ENCODE measurements at places on chromosomes 12 and 14.
A peak's percentile ranks its signal among the peaks of the same experiment; 100 is the strongest.

DNA sequence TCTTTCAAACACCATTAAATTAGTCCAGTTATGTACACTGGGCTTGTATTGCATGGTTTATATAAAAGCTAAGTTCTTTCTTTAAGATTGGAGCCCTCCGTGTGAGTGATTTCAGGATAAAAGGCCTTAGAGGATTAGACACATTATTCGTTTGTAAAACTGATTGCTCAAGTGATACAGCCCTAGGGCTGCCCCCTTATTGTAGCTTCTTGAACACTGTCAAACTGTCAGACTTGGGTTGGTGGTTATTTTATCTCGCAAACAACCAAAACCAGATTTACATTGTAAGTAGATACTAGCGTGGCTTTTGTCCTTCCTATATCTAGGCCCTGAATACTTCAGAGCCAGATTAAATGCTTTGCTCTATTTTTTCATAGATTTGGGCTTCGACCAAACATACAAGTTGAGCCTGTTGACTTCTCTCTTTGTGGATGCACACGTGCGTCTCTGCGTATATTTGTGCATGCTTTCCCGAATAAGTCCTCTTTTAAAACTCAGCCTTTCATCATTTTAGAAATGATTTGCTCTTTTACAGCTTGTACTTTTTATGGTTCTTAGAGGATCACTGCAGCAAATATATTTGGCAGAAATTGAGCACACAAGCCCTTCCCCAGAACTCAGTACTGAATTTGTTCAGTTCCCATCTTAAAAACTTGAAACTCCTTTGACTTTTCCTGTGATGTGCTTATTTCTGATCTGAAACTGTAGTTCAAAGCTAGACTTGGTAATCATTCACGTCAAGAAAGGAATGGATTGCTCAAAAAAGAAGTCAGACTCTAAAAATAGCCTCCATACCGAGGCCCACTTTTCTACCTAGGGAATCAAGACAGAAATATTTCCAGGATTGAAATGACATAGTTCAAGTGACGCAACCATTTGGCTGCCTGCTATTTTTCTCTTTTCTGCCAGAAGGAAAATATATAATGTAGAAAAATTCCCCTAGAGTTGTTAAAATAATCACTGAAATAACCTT is 129.5 kb downstream of the ETV6 start:
- no peak for DNase-seq

DNA sequence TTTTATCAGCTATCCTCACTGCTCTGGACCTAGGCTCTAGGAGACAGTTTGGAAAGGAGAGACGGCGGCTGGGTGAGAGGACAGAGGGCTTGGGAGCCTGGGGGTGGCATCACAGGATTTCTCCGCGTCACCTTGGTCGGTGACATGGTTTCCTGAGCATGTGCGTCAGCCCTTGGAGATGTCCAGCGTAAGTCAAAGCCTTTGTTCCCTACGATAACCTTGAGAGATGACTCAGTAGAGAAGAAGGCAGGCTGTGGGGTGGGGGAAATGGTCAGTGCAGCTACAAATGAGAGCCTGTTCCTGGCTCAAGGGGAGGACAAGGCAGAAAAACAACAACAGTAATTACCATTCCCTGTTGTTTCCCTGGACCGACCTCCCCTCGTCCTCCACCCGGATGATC is 90.2 kb upstream of the TBX3 start:
- no peak for DNase-seq

GRCh38 chr14:76761136-76761959 is at the start of gene VASH1:
Gene VASH1 (plus strand): TSS chr14:76761468. CDS start chr14:76762822, 1,354 bp downstream.
- DNase-seq, result no peak

DNA sequence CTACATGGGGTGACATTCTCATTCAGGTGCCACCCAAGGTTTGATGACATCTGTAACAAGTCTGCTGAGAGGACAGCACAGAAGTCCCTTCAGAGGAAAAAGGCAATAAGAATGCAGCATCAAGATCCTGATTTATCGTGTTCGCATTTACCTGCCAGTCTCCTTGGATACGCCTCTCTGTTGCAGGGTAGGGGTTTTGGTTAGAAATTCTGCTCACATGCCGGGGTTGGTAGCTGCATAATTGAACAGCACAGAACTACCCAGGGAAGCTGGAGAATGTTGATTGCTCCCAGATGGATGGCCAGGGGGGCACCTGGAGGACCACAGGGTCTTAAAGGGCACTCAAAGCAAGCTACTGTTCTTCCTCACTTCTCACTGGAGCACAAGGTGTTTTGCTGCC is 31.1 kb upstream of the CHST11 start:
- no peak for DNase-seq

- DNase-seq, result no peak
These were observed 103.7 kb downstream of the PRICKLE1 start for GRCh38 chr12:42485823-42486222.

- DNase-seq, result no peak
These were observed 438.3 kb upstream of the SEL1L start for GRCh38 chr14:81971911-81972310.

- DNase-seq, result no peak
These were observed 61.7 kb downstream of the SUSD6 start for GRCh38 chr14:69673104-69673503.

- no peak for DNase-seq
These were observed 246.7 kb upstream of the G2E3 start for GRCh38 chr14:30312214-30312613.

- no peak for DNase-seq
These were observed 346.4 kb upstream of the ATP2B1 start for GRCh38 chr12:90055071-90055470.

DNA sequence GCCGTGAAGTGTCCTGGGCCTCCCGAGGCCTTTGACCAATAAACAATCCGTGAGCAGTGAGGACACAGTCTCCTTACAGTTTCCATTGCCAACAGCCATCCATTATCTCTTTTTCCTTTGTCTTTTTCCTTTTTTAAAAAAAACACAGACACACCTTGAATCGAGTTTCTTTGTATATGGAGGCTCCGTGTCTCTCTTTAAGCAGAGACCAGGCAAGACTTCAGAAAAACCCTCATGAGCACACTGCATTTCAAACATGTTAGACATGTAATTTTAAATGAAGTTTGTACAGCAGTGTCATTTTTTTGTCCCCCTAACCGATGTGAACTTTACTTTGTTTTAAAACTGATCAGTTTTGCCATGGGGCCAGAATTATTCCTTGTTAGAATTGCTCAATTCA is 111.1 kb downstream of the SPTSSA start:
- no peak for DNase-seq

DNA sequence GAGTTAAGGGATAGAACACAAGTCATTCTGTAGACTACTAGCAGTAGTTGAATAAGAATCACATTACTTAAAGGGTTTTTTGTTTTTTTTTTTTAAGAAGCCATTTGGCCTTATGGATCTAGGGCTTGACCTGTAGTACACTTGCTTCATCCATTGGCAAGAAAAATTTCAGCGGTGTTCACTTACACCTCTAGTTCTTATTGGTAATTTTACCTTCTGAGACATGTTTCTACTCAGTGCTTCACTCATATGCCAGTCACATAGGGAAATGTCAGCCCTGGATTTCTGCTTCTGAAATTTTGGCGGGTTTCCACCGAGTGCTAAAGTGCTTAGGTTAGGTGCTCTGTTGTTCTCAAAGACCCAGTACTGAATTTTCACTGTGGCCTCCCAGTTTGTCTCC is 72.9 kb downstream of the FRMD6 start:
- DNase-seq, result no peak

DNA sequence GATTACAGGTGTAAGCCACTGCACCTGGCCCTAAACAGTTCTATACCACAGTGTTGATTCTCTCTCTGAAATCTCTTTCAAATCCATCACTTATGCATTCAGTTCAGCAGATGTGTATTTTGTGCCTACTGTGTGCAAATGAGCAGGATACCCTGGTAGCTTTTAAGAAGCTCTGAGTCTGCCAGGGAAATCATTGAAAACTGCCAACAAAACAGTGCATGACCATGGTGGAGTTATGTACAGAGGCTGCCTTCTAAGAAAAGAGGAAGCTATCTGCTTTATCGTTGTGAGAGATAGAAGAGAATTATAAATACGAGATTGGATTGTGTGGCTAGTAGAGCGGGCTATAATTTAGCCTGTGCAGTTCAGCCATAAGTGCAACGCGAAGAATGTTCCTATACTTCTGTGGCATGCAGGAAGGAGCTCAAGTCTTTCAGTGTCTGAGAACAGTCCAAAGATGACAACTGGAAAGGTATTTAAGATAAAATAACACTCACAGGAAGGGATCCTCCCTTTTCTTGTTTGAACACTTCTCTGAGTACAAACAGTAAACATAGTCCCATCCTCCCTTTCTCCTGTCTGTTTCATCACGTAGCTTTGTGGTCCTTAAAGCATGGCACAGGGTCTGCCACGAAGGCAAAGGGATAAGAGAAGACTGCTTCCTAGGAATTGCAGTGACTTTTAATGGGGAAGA is 4.3 kb downstream of the DIP2B start:
- no peak for DNase-seq

GRCh38 chr14:56733396-56733795 is 76.9 kb downstream of the OTX2 start:
- DNase-seq, result peak; percentile 33

DNA sequence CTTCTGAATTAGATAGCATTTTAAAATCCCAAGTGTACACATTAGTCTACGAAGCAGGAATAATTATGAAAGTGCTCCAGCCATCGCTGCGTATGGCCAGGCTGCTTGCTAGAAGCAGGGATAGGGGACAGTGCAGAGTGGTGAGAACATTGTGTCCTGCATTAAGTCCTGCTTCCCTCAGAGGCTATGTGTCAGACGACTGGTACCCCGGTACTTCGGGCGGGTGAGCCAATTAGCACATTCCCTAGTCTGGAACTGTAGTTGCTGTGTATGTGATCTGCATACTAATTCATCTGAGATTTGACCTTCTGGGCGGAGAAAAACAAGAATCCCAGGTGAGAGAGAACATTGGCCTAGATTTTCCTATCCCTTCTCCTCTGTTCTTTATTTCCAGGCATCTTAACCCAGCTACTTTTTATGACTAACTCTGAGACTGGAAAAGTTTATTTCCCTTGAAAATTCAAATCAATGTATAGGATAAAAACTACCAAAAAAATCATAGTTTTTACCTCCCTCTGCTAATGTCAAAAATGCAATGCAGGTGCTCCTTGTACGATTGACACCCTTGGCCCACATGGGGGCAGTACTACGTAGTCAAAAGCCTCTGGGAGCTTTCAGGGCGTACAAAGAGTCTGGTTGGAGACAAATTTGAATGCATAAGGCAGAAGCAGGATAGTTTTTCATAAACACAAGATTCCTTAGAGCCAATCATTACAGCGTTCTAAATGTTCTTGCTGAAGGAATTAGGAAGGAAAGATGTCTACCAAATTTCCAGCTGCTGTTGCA is 764.3 kb downstream of the NOVA1 start:
- DNase-seq, result no peak

GRCh38 chr14:22980672-22981089 is 1.7 kb downstream of the AJUBA start:
- DNase-seq, result peak; percentile 54

- no peak for DNase-seq
These were observed 9.7 kb downstream of the HIF1A start for GRCh38 chr14:61705017-61705416.

- no peak for DNase-seq
These were observed 12.3 kb upstream of the APOF start for GRCh38 chr12:56374726-56375597.

DNA sequence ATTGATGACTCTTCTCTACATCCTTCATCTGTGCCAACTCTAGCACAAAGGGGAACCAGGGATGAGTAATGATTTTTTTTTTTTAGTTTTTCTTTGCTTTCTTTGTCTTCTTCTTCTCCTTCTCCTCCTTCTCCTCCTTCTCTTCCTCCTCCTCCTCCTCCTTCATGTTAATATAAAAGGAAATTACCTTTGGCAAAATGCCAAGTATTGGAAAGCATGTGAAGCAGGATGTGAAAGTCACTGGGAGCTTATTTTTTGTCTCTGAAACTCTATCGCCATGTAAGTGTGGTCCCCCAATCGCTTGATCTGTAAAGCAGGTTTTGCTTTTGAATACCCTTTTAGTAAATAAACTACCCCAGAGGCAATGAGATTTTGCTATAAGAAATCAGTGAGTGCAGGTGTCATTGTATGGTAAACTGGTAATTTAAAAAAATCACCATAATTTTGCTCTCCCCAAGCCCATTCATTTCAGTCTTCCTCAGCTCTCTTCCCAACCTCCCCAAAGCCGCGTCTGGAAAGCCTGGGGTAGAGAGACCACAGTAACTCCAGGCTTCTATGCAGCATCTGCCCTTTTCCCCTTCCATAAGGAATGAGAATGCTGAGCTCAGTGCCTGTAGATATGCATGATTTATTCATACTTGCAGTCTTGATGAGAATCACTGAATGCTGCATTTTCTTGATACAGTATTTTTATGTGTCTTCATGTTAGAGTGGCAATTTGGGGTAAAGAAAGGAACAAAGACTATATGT is 388.7 kb downstream of the TMEM117 start:
- DNase-seq, result no peak

DNA sequence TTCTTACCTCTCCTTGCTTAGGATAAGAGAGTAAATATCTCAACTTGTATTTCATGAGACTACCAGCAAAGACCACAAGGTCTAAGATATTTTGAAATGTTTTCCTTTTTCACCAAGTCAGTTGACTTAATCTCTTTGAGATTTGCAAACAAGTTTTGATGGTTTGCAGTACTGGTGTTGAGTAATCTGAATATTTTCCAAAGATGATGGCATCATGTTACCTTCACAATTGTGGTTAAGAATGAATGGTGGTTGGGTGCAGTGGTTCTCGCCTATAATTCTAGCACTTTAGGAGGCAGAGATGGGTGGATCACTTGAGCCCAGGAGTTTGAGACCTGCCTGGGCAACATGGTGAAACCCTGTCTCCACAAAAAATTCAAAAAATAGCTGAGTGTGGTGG is 225.7 kb downstream of the TMTC2 start:
- DNase-seq, result no peak

GRCh38 chr12:116455540-116456329 is 103.4 kb upstream of the MAP1LC3B2 start:
- no peak for DNase-seq

DNA sequence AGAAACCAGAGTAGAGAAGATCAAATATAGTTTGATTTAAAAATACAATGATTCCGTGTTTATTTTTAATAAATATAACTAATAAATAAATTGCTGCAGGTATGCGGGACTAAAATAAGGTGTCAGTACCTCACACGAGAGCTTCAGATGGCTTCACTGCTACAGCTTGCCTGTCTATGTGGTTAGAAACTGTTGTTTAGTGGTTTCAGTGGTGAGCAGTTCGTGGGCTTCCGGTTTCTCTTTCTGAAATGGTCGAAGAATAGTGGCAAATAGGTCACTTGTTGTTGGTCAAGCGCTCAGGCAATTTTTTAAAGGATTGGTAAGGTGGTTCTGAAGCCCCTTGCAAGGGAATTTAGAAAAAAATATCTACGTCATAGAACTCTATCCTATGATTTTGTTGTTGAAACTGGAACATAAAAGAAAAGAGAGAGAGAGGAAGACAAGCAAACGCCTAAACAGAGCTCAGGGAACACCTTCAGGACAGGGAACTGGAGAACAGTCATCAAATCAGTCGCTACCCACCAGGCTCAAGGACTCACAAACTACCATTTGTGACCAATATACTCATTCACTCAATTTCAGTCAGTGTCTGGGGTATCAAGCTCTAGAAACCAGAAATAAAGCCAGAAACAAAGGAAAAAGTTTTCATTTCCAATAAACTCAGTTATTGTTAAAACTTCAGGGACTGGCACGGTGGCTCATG is 31.3 kb downstream of the GABARAPL1 start:
- no peak for DNase-seq
